Activated CD4-positive, alpha-beta T cell treated with anti-CD3 and anti-CD28 coated beads for 36 hours (primary cell): ENCODE measurements at places on chromosomes 7 and 10. TPM values are rescaled to one million over a fixed set of nuclear protein-coding genes. Genes with fewer than 3 reads are reported as not detected.

- H3K4me3 ChIP-seq = no peak overlapping the region
- no peaks in the 10 kb centered on the region for H3K27me3 ChIP-seq
Observed at GRCh38 chr7:99320371-99320770, 5.3 kb upstream of the ARPC1A start.

DNA sequence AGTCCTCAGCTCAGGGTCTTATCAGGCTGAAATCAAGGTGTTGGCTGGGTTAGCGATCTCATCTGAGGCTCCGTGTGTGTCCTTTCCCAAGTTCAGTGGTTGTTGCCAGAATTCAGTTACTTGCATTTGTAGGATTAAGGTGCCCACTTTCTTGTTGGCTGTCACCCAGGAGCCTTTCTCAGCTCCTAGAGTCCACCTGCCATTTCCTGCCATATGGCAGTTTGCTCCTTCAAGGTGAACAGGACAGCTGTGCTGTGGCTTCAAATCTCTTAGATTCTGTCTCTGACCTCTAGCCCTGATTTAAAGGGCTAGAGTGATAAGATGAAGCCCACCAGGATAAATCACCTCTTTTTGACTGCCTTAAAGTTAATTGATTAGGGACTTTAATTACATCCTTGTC, 1.0 kb upstream of the HIF1AN start:
- no peaks in the 10 kb centered on the region for H3K27me3 ChIP-seq
- peaks cover 21% of the 10 kb centered on the region for H3K36me3 ChIP-seq
- peaks cover 30% of the 10 kb centered on the region for H3K4me1 ChIP-seq
- H3K4me3 ChIP-seq = no peak overlapping the region

GRCh38 chr7:150666412-150666811, 19.1 kb upstream of the GIMAP2 start:
- peak overlapping the region; percentile 97 for H3K27ac ChIP-seq
- peaks cover 89% of the 10 kb centered on the region for H3K4me1 ChIP-seq
- H3K4me3 ChIP-seq = peak overlapping the region; percentile 9
- H3K27me3 ChIP-seq = no peaks in the 10 kb centered on the region
- DNase-seq = no peak

DNA sequence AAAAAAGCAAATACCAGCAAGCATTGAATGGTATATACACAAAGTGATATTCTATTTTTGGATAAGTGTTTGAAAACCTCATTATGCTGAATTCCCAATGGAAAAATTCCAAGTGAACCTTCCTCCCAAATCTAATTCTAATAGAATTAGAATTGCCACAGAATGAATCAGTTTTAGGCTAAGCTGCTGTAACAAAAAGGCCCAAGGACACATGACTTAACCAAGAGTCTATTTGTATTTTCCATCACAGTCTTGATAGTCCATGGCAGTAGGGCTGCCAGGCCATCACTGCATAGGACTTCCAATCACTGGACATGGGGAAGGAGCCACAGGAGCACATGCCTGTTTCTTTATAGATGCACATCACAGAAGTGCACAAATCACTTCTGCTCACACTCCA, 91.2 kb upstream of the IFRD1 start:
- H3K4me3 ChIP-seq = no peak overlapping the region
- H3K36me3 ChIP-seq = no peaks in the 10 kb centered on the region
- peaks cover 14% of the 10 kb centered on the region for H3K27me3 ChIP-seq
- no peaks in the 10 kb centered on the region for H3K4me1 ChIP-seq

DNA sequence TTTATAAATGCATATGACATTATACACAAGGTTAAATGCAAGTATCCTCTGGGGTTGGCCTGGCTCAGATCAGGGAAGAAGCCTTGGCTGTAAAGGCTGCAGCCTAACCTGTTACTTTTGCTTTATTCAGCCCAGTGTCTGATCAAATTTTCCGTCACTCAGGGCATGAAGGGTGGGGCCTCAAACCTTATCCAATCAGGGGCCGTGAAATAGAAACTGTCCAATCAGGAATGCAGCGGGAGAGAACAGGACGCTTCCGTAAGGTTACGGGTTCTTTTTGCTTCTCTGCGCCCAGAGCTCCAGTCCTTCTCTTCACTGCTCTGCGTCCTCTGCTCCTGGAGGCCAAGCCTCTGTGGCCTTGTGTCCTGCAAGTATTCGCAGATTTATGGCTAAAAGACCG, at the start of gene ZNF716:
Gene ZNF716 (plus strand): TSS at position 274 of the 400 bp plus-strand sequence. CDS start 112 bp downstream, at position 386.
- H3K27me3 ChIP-seq = no peaks in the 10 kb centered on the region
- H3K36me3 ChIP-seq = peaks cover 1% of the 10 kb centered on the region
- H3K27ac ChIP-seq = no peak within 1 kb of the TSS
- H3K4me1 ChIP-seq = no peaks in the 10 kb centered on the region
- H3K4me3 ChIP-seq = no peak within 1 kb of the TSS

DNA sequence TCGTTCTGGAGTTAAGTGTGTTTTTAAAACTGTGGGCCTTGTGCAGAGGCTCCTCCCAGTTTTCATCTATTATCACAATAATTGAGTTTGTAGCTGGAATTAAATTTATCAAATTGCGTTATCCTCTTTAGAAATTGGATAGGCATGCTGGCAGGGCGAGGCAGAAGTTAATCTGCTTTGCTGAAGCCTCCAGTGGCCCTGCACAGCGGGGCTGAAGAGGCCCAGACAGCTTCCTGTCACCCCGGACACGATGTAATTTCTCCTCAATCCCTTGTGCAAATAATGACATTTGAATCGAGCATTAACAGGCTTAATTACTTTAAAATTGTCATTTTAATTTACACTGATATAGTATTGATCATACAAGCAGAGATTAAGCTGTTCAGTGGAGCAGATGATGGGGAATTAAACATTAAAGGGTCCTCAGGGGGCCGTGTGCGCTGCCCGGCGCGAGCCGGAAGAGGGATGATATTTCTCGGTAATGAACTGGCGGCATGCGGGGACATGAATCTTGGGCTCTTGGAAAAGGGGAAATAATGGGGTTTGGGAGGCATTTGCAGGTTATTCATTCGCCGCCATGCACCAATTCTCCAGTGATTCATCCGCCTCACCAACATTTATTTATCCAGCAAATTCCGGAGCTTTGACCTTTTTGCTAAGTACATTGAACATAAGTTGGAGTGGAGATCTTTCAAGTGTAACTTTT, 118.5 kb downstream of the NKX6-2 start:
- no peaks in the 10 kb centered on the region for H3K27me3 ChIP-seq
- no peak overlapping the region for H3K27ac ChIP-seq
- H3K36me3 ChIP-seq = peaks cover 2% of the 10 kb centered on the region
- H3K4me3 ChIP-seq = no peak overlapping the region
- peaks cover 12% of the 10 kb centered on the region for H3K4me1 ChIP-seq
- no peak for DNase-seq

DNA sequence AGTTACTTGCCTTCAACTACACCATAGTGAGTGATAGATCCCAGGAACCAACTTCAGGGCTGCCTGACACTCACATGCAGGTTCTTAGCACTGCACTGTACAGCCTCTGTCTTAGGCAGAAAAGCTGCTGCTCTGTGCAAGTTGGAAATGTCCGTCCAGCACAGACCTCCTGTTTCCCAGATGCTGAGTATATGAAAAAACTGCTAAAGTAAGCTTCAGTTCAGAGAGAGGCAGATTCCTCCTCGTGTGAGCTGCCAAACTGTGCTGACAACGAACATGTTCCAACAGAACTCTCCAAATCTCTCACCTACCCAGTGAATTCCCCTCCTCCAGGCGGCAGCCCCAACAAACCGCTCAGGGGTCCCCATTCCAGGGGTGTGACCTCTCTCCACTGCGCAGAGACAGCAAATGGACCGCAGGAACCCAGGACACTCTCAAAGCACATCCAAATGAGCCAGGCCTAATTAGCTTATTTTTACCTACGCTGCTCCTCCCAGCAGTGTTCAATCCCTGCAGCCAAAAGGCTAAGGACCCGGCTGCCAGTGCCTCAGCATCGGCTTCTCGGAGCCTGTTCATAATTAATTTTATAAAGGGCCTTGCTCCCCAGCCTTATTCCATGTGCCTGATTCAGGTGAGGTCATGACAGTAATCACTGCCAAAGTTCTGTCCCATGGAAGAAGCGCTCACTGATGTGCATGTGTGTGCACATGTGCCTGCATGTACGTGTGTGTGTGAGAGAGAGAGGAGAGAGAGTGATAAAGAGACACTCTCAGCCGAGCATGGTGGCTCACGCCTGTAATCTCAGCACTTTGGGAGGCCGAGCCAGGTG, 159.5 kb upstream of the AUTS2 start:
- H3K27ac ChIP-seq = no peak overlapping the region
- H3K27me3 ChIP-seq = peaks cover 2% of the 10 kb centered on the region
- H3K36me3 ChIP-seq = peaks cover 5% of the 10 kb centered on the region

DNA sequence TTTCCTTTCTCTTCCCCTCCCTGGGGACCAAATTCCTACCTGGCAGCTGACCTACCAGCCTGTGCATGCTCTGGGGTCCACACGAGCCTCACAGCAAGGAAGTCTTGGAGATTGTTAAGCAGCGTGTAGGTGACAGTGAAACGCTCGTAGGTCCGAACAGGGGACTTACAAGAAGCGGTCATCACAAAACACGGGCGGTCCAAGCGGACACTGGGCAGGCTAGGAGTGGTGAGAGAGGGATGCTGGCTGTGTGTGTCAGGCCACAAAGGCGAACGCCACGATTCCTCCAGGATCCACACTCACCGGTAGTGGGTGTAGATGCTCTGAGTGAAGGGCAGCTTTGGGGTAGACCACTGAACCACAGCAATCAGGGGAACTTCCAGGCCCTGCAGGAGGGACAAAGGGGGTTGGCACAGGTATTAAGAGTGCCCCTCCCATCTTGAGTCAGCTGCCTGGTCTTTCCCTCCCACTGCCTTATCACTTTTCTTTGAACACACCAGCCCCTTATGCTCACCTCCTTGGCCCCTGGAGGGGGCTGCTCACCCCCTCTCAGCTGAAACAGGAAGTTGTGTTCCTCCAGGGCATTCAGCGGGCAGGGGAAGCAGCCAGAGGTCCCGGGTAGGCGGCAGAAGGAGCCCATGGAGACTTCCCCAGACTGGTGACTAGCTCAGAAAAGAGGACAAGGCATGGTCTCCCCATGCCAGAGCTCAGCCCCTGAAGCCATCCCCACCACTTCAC, 2.0 kb downstream of the TRAPPC14 start:
- H3K27ac ChIP-seq = peak overlapping the region; percentile 72
- H3K36me3 ChIP-seq = peaks cover 31% of the 10 kb centered on the region
- H3K27me3 ChIP-seq = no peaks in the 10 kb centered on the region

- DNase-seq = no peak
- no peaks in the 10 kb centered on the region for H3K36me3 ChIP-seq
- H3K27me3 ChIP-seq = no peaks in the 10 kb centered on the region
- H3K27ac ChIP-seq = no peak overlapping the region
Observed at GRCh38 chr7:1914321-1914720, 244.2 kb downstream of the ELFN1 start.

- H3K4me1 ChIP-seq = peaks cover 8% of the 10 kb centered on the region
- H3K27me3 ChIP-seq = no peaks in the 10 kb centered on the region
- no peak for DNase-seq
- H3K4me3 ChIP-seq = no peak overlapping the region
Observed at GRCh38 chr7:75536940-75537538, 44.9 kb downstream of the SPDYE5 start.

- H3K27me3 ChIP-seq = peaks cover 3% of the 10 kb centered on the region
- H3K36me3 ChIP-seq = no peaks in the 10 kb centered on the region
- no peaks in the 10 kb centered on the region for H3K4me1 ChIP-seq
- H3K4me3 ChIP-seq = no peak overlapping the region
- DNase-seq = no peak
Observed at GRCh38 chr7:42347616-42348015, 110.6 kb upstream of the GLI3 start.

- no peak for DNase-seq
- H3K4me1 ChIP-seq = no peaks in the 10 kb centered on the region
- no peaks in the 10 kb centered on the region for H3K36me3 ChIP-seq
- no peak overlapping the region for H3K4me3 ChIP-seq
- no peak overlapping the region for H3K27ac ChIP-seq
- H3K27me3 ChIP-seq = no peaks in the 10 kb centered on the region
Observed at GRCh38 chr7:11447106-11447505, 384.9 kb downstream of the THSD7A start.

- peaks cover 3% of the 10 kb centered on the region for H3K36me3 ChIP-seq
- no peak for DNase-seq
- peaks cover 11% of the 10 kb centered on the region for H3K27me3 ChIP-seq
- no peak overlapping the region for H3K27ac ChIP-seq
- peaks cover 10% of the 10 kb centered on the region for H3K4me1 ChIP-seq
Observed at GRCh38 chr10:114930320-114930719, 7.7 kb upstream of the TRUB1 start.

- DNase-seq = no peak
- H3K4me1 ChIP-seq = peaks cover 9% of the 10 kb centered on the region
- H3K36me3 ChIP-seq = no peaks in the 10 kb centered on the region
- H3K27ac ChIP-seq = no peak overlapping the region
- H3K27me3 ChIP-seq = no peaks in the 10 kb centered on the region
Observed at GRCh38 chr10:3954615-3955014, 169.6 kb upstream of the KLF6 start.

- H3K27me3 ChIP-seq = no peaks in the 10 kb centered on the region
- no peaks in the 10 kb centered on the region for H3K4me1 ChIP-seq
- DNase-seq = no peak
- no peaks in the 10 kb centered on the region for H3K36me3 ChIP-seq
- H3K27ac ChIP-seq = no peak overlapping the region
Observed at GRCh38 chr7:109997837-109998236, 1093.1 kb upstream of the LRRN3 start.

DNA sequence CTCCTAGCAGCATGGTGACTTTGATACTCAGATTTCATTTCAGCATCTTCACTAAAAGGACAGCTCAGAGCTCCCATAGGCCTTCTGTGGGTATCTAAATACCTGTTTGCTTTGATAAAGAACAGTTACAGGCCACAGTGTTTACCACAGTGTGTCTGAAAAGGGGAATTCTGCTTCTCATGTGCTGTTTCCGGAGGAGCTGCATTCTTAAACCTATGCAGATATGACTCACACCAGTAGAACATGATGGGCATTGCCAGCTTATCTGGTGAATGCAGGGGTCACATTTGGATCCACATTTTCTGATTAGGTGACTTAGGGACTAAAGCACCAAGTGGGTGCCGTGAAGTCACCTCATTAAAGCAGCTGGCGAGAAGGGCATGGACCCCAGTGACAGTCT, 52.6 kb downstream of the TRRAP start:
- peak overlapping the region; percentile 24 for H3K4me3 ChIP-seq
- H3K27ac ChIP-seq = peak overlapping the region; percentile 67
- H3K27me3 ChIP-seq = no peaks in the 10 kb centered on the region
- DNase-seq = peak; percentile 29

GRCh38 chr10:106551501-106552062, 612.9 kb downstream of the SORCS1 start:
- no peaks in the 10 kb centered on the region for H3K27me3 ChIP-seq
- H3K36me3 ChIP-seq = no peaks in the 10 kb centered on the region
- DNase-seq = no peak
- no peaks in the 10 kb centered on the region for H3K4me1 ChIP-seq
- no peak overlapping the region for H3K27ac ChIP-seq

GRCh38 chr7:131094685-131095084, 233.0 kb upstream of the MKLN1 start:
- H3K27ac ChIP-seq = no peak overlapping the region
- peaks cover 72% of the 10 kb centered on the region for H3K4me1 ChIP-seq
- no peak overlapping the region for H3K4me3 ChIP-seq
- H3K36me3 ChIP-seq = peaks cover 21% of the 10 kb centered on the region
- DNase-seq = no peak
- no peaks in the 10 kb centered on the region for H3K27me3 ChIP-seq

The CRTAC1 gene
- not detected for total RNA-seq

The PIK3AP1 gene
- 2.7 TPM for total RNA-seq

The GNAI1 gene
- total RNA-seq = 4.1 TPM

The ASAH2 gene
- total RNA-seq = 0.05 TPM

The CYP3A5 gene
- not detected for total RNA-seq

The PPP1R3A gene
- total RNA-seq = not detected

The FAM25A gene
- total RNA-seq = not detected

The AGR2 gene
- total RNA-seq = not detected

The MSMB gene
- total RNA-seq = not detected

The GRM8 gene
- not detected for total RNA-seq

The VWA2 gene
- not detected for total RNA-seq

The LAMB4 gene
- not detected for total RNA-seq

The PLEKHS1 gene
- 0.07 TPM for total RNA-seq

The POP7 gene
- 59.4 TPM for total RNA-seq
